ENCODE measurements at places on chromosomes 3 and 15.

DNA sequence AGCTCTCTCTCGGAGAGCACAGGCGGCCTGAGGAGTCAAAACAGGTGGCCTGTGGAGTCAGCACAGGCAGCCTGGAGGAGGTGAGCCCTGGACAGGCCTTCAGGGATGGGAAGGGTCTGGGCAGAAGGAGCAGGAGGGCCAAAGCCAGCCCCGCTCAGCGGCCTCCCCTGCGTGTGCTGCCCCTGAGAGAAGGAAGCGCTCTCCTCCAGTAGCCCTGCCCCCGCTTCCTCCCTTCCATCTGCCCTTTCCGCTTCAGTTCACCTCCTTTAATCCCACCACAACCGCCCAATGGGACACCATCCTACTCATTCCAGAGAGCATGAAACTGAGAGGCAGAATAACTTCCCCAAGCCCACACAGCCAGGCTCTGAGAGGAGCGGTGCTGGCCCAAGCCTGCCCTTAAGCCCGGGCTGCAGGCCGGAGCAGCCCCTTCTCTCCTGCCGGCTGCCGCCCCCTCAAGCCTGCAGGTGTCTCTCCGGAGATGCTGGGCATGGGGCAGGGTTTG lies 3.2 kb upstream of the NR2E3 start:
- no peak for DNase-seq

GRCh38 chr3:55169161-55169560 lies 241.3 kb upstream of the LRTM1 start:
- DNase-seq, result no peak

- no peak for DNase-seq
These were observed 44.9 kb upstream of the CCNL1 start for GRCh38 chr3:157204880-157205279.

DNA sequence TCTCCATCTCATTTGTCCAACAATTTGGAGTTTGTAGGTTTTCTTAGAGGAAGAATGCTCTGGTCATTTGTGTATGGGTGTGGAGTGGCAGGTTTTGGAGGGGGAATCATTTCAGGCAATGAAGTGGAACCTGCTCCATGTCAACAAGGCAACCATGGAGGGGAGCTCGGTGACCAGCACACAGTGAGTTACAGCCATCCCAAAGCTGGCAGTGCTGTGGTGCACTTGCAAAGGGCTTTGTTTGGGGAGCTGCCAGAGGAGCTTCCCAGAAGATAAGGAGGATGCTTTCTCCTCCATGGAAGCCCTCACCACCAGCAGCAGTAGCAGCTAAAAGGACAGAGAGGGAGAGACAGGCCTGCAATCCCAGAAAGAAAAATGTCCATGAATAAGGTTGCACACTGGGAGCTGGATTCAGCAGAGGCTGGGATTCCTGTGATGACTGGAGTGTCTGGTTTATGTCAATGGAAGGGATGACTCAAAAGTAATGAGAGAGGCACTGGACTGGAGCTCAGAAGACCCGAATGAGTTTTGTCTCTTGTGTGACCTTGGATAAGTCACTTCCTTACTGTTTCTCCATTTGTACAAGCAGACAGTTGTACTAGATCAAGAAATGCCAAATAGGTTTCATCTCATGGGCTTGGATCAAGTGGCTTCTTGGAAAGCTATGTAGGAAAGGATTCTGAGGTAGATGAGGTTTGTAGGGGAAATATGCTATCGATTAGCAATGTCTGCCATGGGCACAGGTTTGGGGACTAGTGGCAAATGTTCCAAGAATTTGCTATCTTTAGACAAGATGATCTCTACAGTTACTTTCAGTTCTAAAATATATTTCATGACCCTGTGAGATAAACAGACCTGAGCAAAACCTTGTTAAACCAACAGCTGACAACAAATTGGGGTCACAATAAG lies 27.2 kb upstream of the UBE2Q2 start:
- DNase-seq, result no peak

DNA sequence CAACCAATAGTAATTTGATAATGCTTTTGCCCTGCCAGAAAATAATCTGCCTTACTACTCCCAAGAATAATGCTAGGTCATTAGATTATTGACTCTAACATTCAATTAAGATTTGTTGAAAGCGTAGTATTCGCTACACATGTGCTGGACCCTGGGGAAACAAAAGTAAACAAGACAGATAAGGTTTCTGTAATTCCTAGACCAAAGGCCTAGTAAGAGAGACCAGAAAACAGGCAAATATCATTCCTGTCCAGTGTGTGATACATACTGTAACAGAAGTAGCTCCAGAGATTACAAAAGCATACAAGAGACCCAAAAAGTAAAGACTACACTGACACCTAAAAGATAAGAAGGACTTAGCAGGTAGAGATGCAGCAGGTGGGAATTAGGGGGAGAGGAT lies 60.8 kb downstream of the PLOD2 start:
- no peak for DNase-seq

- DNase-seq, result no peak
These were observed 42.4 kb downstream of the CNTN6 start for GRCh38 chr3:1135194-1135593.

DNA sequence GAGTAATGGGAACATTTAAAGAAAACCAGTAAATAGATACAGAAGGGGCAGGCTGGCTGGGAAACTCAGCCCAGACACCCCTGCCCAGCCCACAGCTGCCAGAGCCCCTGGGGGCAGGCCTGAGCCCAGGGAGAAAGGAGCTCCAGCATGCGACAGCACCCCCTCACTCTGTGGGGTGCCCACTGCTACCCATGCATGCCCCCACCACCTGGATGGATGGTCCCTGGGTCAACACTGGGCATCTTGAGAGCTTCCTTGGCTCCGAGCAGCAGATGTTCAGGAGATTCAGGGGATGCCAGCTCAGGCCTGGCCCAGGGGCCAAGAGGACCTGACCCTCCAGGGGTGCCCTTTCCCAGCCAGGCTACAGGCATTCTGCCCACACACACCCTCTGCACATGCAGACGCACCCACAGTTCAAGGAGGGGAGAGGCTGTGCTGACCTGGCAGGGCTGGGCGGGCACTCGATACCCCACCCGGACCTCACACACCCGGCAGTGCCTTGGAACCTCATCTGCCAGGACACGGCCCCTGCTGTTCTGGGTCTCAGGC lies 31.5 kb downstream of the PTH1R start:
- peak; percentile 27 for DNase-seq

- no peak for DNase-seq
These were observed 56.6 kb downstream of the BBX start for GRCh38 chr3:107579371-107579770.

DNA sequence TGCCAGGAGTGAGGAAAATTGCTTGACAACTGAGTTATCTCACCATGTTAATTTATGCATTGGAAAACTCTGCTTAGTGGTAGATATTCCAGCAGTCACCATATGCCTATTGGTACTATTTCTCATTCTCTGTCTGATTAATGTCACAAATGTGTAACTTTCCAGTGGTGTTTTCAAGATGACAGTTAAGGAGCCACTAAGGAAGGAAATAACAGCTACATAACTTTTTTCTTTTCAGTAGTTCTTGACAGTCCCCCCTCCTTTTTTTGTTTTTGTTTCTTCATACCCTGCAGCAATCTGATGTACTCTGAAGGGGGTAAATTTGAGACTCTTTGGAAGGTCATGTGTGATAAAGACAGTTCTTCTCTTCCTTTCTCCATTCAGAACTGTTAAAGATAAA lies 13.1 kb downstream of the RASA2 start:
- DNase-seq, result no peak

DNA sequence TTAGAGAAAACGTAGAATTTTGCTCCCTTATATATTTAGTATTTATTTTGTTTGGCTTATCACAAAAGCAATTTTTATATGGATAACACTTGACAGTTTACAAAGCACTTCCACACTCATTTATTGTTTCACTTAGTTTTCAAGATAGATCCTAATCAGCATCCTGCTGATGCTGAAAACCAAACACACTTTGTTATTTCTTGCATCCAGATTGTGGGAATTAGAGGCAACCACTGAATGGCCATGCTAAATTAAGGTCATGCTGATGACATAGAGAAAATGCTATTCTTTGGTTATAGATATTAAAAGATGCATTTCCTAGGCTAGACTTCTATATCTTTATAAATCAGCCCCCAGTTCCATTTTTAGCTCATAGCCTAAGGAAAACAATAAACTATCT lies 474.1 kb upstream of the KCNMB2 start:
- no peak for DNase-seq

- no peak for DNase-seq
These were observed 98.3 kb downstream of the CYP19A1 start for GRCh38 chr15:51240066-51240465.

DNA sequence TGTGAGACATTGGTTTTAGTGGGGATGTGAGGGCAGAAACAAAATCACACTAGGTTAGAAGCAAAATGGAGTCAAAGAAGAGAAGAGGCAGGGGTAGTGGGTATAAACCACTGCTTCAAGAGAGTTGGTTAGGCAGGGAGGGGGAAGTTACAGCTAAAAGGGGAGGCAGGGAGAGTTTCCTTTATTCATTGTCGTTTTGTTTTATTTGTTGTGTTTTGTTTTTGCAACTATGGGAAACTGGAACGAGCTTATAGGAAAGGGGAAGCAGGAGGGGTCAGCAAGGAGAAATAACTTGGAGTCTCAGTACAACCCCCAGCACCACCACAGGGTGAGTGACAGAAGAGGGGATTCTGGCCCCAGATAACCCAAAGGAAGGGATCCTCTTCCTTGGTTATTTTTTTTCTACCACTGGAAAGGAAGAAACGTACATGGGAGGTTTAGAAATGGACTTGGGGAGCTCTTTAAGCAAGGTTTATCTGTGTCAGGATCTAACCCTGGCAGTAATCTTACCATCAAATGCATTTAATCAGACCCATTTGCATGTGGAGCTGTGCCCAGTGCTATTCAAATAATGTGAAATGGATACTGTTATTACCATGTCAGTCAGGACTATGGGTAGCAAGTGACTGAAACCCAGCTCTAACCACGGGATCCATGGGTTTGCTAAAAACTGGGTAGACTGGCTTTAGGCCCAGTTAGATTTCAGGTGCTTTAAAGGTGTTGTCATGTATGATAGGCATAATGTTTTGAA lies 68.7 kb downstream of the CCNL1 start:
- no peak for DNase-seq

- DNase-seq, result no peak
These were observed 118.6 kb upstream of the NR2E3 start for GRCh38 chr15:71691458-71692417.

DNA sequence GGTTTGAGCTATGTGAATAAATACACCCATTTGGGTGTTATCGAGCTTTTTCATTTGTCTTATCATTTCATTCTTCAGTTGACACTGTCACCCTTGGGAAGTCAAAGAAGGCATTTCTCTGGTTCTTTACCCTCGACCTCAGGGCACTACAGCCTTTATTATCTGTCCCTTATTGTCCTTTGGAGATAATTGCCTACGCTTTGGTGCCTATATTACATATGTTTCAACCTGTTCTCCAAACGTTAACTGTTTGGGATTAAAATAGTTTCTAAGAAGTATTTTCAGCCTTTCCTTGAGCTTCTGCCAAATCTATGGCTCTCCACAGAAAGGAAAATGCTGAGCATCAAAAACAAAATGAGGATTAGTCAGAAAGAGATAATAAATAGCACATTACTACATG lies 395.4 kb upstream of the ADAMTS9 start:
- DNase-seq, result no peak

GRCh38 chr15:78982736-78983135 lies 37.9 kb upstream of the CTSH start:
- no peak for DNase-seq

- no peak for DNase-seq
These were observed 437.9 kb downstream of the NR2F2 start for GRCh38 chr15:96768435-96768789.

DNA sequence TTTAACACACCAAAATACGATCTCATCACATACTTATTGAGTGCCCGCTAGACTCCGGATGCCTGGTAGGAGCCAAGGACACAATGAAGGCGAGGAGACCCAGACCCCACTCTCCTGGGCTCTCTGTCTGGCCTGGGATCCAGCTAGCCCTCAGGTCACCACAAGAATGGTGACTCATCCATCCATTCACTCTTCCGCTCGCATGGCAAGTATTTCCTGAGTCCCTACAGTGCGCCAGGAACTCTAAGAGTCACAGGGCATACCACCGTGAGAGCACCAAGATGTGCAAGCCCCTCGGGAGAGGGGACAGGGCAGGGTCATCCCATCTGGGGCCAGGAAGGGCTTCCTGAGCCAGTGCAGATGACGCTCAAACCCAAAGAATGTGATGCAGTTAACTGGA lies 101.6 kb upstream of the PRR20G start:
- peak; percentile 41 for DNase-seq

GRCh38 chr3:195031574-195032003 lies 239.4 kb downstream of the XXYLT1 start:
- DNase-seq, result no peak

DNA sequence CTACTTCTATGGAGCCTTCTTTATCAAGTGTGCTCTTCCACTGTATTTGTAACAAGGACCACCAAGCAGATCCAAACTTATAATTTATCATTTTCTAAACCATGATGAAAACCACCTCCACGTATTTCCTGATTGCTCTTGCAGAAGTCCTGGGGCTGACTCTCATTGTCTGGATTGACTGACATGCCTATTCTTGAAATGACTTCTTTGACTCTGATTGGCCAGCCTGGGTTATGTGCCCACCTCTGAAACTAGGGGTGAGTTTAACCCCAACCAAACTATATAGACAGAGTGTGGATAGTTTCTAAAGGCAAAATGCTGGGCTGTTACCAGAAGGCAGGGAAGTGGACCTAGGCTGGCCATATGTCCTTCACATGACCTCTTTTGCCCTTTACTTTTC lies 12.7 kb downstream of the TMPRSS7 start:
- no peak for DNase-seq

- DNase-seq, result no peak
These were observed 2.7 kb upstream of the LMAN1L start for GRCh38 chr15:74809956-74810355.
